ENCODE measurements at places on chromosomes 6 and 20. TPM values are rescaled to one million over a fixed set of nuclear protein-coding genes. Genes with fewer than 3 reads are reported as not detected.

DNA sequence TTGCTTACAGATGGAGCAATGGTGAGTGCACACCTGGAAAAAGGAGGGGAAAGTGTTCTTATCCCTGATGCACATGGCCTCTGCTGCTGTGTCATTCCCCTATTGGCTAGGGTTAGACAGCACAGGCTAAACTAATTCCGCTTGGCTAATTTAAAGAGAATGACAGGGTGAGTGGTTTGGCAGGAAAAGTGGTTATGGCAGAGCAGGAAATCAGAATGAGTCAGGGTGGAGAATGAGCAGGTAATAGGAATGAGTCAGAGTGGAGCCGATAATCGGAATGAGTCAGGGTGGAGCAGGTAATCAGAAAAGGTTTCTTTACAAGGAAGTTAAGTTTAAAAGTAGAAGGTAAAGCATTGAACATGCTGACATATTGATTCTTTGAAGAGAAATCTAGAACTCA is 355.5 kb upstream of the HTR1E start:
- no peak for DNase-seq

GRCh38 chr20:37193226-37193625 is 13.9 kb upstream of the MROH8 start:
- no peak for DNase-seq

DNA sequence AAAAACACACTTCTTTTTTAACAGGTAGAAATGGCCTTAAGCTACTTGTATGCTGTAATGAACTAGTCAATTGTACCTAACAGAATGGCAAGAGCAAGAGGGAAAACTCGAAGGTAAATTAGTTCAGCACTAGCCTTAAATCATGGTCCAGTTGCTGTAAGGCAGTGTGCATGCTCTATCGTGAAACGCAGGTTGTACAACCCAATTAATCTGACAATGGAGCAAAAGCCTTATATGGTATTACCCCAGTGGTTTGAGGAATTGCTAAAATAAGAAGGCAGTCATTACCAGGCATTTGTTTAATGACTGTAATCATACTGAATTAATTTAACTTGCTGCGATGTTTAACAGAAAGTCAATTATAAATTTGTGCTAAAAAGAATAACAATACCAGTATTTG is 69.3 kb upstream of the SOX4 start:
- no peak for DNase-seq

DNA sequence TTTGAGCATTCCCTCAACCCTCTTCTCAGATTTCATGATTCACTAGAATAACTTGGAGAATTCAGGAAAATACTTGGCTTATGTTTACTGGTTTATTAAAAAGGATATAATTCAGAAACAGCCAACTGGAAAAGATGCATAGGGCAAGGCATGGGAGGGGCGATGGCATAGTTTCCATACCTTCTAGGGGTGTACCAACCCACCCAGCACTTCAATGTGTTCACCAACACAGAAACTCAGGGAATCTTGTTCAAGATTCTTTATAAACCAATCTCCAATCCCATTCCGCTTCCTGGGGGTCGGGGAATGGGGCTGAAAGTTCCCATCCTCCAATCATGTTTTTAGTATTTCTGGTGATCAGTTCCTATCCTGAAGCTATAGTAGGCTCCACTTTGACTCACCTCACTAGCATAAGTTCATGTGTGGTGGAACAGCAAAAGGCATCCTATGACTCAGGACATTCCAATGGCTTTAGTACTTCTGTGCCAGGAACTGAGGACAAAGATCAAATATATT is 164.4 kb downstream of the SIM1 start:
- DNase-seq = no peak

- DNase-seq = no peak
These were observed 185.3 kb downstream of the PKHD1 start for GRCh38 chr6:51901766-51902764.

GRCh38 chr6:44649365-44650025 is 262.0 kb downstream of the CDC5L start:
- DNase-seq = no peak

GRCh38 chr6:167091805-167092107 is 31.1 kb upstream of the CCR6 start:
- no peak for DNase-seq

- DNase-seq = no peak
These were observed 23.2 kb downstream of the DIDO1 start for GRCh38 chr20:62902926-62903615.

MYT1 gene
- not detected for total RNA-seq

VNN1 gene
- not detected for total RNA-seq

All from chondrocyte (in vitro differentiated cells).